Effector CD4-positive, alpha-beta T cell (primary cell): ENCODE measurements at places on chromosomes 5 and 9.

DNA sequence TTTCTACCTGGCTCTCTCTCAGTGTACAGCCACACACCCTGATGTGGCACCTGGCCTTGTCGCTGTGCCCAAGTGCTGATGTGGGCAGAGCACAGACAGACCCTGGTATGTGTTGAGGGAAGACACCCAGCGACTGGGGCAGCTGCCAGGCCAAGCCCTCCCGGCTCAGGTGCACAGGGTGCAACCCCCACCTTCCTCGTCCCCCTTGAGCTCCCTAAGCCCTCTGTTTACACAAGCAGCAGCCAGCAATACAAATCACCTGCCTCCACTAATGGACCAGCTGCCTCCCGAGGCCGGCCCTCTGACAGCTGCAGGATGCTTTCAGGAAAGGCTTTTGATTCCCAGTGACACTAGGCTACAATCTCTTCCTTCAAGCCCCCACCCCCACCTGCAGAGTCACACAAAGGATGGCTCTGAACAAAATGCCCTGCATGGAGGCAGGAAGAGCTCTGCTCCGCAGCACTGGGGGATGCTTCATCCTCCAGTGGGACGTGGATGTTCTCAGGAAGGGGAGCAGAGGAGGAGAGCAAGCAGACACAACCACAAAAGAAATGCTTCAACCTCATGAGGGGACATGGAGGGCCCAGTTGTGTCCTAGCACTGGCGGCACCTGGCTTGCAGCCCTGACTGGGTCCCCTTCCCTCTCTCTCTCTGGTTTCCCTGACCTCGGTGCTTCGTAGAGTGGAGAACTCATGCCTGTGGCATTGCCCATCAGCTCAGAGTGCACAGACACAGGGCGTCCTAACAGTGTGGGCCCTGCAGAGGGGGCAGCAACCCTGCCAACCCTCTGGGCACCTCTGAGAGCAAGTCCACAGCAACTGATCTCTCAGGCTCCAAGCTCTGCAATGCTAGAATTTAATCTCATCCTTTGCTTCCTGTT, 140.8 kb downstream of the BARX1 start:
- no peak for DNase-seq

- no peak for DNase-seq
Observed at GRCh38 chr5:179309751-179310320, 35.4 kb downstream of the ADAMTS2 start.

DNA sequence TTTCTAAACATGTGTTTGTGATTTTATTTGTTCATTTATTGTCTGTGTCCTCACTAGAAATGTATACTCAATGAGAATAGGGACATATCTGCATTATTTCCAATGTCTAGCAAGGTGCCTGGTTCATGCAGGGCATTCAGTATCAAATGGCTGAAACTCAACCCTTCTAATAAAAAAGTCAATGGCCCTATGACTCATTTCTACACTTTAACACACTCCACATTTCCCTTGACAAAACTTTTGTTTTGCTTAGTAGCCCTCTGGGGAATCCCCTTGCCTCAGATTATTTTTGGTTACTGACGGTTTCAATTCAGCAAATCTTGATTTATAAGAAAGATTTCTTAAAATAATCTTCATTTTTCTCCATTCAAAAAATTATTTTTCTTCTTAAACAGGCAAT, 206.0 kb upstream of the DMRTA1 start:
- no peak for DNase-seq

DNA sequence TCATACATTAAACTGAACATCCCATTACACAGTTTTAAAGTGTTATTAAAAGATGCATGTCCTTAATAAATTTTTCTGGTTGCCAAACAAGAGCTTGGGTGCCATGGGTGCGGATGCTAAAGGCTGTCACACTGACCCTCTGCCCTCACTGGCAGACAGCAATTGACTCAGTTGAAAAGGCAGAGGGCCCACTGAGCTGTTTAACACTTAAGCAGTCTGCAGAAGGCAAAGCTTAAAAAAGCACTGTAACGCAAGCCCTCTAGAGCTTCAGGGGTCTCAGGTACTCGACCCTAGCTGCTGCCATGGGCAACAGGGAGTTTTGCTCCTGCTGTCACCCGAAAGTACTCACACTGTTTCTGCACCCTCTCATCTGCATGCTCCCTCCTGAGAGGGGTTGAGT, 726.4 kb upstream of the TYRP1 start:
- DNase-seq, result no peak
